ENCODE measurements at places on chromosomes 2 and 18.

DNA sequence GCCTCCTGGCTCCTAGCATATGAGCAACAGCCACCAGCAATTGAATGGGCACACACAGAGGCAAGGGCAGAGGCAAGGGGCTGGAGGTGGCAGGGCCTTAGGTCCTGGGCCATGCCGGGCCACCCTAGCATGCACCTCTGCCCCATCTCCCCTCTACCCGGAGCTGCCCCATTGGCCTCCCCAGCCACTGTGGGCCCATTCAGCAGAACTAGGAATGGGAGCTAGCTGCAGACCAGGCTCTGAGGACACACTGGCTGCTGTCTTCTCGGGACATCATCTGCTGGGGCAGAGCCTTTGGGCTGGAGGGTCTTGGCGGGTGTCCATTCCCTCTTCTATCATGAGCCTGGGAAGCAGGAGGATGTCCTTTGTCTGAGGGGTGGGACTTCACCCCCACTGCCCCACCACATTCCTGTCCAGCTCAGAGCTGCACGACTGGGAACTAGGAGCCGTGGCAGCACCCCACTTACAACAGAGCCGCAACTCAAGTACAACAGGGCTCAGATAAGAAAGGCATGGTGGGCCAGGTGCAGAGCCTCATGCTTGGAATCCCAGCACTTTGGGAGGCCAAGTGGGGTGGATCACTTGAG, 800 bp downstream of the VIL1 start:
- DNase-seq, result no peak

- DNase-seq, result no peak
These were observed 205.5 kb downstream of the FBXO15 start for GRCh38 chr18:73942081-73942625.

DNA sequence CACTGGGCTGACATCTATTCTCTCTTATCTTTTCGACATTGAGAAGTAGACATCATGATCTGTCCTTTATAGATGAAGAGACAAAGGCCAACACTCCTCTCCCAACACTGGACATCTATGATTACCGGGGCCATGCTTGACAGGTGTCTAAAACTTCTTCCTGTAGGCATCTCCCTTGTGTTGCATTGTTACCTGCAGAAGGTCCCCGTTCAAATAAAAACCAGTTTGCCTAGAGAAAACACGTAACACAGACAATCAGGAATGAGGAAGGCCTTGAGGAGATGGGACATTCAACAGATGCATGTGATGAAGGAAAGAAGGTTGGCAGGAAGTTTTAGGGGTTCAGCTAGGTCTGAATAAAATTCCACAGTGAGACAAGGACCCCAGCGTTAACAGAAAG, 70.8 kb upstream of the ST8SIA3 start:
- no peak for DNase-seq

GRCh38 chr2:20467789-20468548, 21.1 kb downstream of the RHOB start:
- no peak for DNase-seq

GRCh38 chr2:183359867-183360266, 235.6 kb downstream of the NUP35 start:
- no peak for DNase-seq

- DNase-seq, result peak; percentile 9
These were observed 12.7 kb downstream of the DGUOK start for GRCh38 chr2:73939419-73939818.

GRCh38 chr2:137220438-137220993, 455.2 kb downstream of the THSD7B start:
- DNase-seq, result no peak

DNA sequence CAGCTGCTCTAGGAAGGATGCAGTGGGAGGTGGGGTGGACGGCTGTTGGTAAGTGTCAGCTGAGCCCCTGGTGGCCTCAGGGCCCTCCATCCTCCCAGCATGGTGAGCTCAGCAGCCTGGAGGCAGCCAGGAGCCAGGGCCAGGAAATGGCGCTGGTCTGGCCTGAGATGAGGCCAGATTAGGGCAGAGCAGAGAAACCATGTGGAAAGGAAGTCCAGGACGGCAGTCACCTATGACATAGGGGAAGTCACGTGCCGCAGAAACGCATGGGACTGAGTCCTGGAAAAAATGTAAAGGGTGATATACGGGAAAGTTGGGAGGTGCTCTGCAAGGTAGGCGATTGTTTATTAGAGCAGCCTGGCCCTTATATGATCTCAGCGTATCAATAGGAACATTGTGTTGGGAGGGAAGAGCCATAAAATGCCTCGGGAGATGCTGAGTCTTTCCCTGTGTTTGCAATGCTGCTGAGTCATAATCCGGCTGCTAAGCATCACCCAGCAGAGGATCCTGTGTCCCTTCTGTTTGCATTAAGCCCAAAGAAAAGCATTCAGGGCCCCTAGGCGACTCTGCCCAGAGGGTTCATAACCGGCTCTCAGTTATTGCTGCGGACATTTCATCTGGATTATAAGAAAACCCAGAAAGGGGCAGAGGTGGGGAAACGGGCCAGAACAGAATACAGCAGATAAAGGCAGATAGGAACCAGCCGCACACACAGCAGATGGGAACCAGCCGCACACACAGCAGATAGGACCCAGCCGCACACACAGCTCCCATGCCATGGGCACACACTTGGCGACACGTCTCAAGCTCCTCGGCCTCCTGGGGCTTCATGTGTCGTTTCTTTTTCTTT, 30.3 kb upstream of the B3GNT7 start:
- DNase-seq, result no peak
